ENCODE measurements at places on chromosomes 12 and 14. TPM values are rescaled to one million over a fixed set of nuclear protein-coding genes. Genes with fewer than 3 reads are reported as not detected.

DNA sequence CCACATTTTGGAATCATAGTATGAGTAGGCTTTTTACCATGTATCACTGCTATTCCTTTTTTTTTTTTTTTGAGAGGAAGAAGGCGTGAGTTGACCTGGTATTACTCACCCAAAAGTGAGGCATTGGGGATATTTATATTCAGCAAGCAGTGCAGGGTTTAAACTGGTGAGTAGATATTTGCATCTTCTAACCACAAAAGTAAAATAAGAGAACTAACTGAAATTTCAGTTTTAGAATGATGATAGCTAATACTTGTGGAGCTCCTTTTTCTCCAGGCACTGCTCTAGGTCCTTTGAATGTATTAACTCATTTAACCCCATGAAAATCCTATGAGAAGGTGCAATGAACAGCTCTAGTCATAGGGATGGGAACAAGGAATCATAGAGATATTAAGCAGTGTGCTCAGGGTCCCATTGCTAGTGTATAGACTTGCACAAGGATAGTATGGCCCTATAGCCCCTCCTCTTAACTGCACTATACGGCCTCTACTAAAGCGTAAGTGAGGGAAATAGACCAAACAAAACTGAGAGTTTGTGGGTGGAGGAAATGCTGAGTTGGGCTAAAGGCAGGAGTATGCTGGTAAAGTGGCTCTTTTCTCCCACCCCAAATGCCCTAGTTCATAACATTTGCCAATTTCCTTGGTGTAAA, 104.3 kb upstream of the MAX start:
- no peak for DNase-seq

C12orf50 gene
- total RNA-seq, result not detected

- no peak for DNase-seq
Observed at GRCh38 chr14:42110167-42110566, 503.5 kb downstream of the LRFN5 start.

DNA sequence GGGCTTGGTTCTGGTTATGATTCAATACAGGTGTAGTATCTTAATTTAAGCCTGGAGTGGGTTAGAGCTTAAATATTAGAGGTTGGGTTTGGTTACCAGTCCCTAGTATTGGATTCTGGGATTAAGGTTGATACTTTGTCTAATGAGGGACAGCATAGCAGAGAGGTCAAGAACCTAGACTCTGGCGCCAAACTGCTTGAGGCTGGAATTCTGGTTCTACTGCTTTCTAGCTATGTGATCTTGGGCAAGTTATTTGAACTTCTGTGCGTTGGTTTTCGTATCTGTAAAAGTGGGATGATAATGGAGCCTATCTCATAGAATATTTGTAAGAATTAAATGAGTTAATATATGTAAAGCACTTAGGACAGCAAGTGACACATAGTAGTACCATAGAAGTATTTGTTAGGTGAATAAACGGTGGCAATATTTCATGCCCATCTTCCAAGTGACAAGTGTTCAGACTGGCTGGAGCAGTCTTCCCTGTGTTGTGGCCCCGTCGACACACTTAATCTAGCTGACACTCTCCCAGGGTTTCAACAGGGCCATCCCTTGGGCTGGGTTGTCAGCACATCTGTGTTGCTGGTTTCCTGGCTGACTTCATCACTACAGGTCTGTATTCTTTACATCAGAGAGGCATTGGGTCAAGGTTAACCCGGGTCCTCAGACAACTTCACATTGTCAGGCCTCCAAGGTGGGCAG, 3.0 kb downstream of the ENDOU start:
- no peak for DNase-seq

- DNase-seq, result no peak
Observed at GRCh38 chr12:96308881-96309280, 91.4 kb downstream of the CDK17 start.

GALNT9 gene
- 1.5 TPM for total RNA-seq

- no peak for DNase-seq
Observed at GRCh38 chr14:71721791-71722190, 210.4 kb upstream of the RGS6 start.

- no peak for DNase-seq
Observed at GRCh38 chr12:113290506-113290905, 44.4 kb downstream of the SLC8B1 start.

- DNase-seq, result no peak
Observed at GRCh38 chr12:105671720-105672119, 341.2 kb downstream of the C12orf75 start.

CRIP1 gene
- 11.1 TPM for total RNA-seq

GRCh38 chr12:109833307-109834189, at the start of gene TRPV4:
Gene TRPV4 (minus strand): TSS chr12:109833398. CDS start chr12:109814796, 18,602 bp downstream.
- no peak for DNase-seq

MAP1LC3B2 gene
- total RNA-seq, result 1.2 TPM

GRCh38 chr14:93044121-93044520, 71.6 kb downstream of the ITPK1 start:
- no peak for DNase-seq

GRCh38 chr12:7917392-7918267, 18.4 kb downstream of the SLC2A3 start:
- DNase-seq, result no peak

PLD4 gene
- 0.04 TPM for total RNA-seq

RPGRIP1 gene
- not detected for total RNA-seq

HOXC10 gene
- 9.2 TPM for total RNA-seq

TMPRSS12 gene
- total RNA-seq, result not detected

DNA sequence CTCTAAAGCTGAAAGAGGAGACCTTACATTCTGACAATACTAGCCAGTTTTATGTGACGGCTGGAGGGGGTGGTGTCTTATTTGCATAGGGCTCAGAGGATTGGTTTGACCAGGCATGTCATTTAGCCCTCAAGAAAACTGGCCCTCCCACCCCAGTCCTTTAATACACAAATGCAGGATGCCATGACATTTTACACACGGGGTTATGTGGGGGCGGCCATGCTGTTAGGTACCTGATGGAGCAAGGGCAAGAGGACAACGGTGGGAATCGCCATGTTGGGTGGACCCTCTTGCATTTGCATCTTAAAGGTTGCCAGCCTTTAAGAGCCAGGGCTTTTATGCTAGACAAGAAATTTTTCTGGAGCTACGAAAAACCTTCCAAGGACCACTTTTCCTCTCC, 23.3 kb downstream of the MDM2 start:
- DNase-seq, result no peak

GRCh38 chr12:16475521-16475920, 128.1 kb downstream of the MGST1 start:
- DNase-seq, result no peak

ACSS3 gene
- 5.5 TPM for total RNA-seq

Measured in kidney epithelial cell (primary cell).